ENCODE measurements at places on chromosomes 4 and X.
A peak's percentile ranks its signal among the peaks of the same experiment; 100 is the strongest.

- no peak for DNase-seq
Measured at GRCh38 chrX:42047886-42048285, 124.5 kb upstream of the CASK start.

DNA sequence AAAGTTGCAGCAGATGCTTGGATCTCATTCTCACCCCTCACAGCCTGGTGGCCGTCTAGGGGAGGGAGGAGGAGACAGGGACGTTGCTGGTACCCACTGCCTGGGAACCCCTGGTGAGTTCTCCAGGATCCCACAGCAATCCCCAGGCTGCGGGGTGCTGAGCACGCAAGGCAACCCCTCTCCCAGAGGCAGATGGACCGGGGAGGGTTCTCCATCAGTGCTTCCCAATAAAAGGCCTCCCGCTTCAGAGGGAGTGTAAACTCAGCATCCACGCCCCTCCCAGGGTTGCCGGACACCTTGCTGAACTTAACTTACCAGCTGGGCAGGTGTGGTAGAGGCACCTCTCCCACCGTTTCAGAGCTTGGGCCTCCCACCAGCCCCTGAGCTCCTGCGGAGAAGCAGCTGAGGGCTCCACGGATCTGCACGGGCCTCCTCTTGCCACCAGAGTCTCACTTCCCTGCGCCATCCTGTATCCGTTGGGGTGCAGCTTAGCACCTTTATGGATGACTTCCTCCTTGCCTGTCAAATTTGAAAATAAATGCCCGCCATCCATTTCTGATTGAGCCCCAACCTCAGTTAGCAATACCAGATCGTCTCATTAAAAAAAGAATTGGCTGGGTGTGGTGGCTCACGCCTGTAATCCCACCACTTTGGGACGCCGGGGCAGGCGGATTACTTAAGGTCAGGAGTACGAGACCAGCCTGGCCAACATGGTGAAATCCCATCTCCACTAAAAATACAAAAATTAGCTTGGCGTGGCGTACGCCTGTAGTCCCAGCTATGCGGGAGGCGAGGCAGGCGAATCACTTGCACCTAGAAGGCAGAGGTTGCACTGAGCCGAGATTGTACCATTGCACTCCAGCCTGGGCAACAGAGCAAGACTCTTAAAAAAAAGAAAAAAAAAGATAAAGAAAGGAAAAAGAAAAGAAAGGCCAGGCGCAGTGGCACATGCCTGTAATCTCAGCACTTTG, 14.8 kb upstream of the TBC1D14 start:
- no peak for DNase-seq

DNA sequence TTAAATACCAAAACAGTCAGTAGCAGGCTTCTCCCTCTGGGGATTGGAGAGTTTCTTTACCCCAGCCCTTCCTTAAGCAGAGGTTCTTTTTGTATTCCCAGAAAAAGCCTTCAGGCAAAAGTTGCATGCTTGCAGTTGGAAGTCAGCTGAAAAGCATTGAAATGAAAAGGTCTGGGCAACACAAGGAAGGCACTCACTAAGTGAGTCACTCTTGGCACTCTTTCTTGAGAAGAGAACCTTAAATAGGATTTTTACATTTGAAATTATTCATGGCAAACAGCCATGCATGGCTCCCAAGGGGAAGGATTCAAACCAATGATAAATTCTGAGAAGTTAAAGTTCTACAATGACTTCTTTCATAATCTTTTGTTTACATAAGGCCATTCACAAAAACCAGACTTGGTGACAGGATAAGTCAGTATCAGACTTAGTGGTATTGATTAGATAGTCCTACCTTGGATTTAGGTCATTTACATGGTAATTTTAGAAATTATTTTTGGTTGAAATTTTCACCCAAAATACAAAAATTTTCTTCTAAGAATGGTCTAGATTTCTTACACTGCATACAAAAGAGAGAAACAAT, 2068.9 kb downstream of the PCDH7 start:
- peak; percentile 80 for DNase-seq

DNA sequence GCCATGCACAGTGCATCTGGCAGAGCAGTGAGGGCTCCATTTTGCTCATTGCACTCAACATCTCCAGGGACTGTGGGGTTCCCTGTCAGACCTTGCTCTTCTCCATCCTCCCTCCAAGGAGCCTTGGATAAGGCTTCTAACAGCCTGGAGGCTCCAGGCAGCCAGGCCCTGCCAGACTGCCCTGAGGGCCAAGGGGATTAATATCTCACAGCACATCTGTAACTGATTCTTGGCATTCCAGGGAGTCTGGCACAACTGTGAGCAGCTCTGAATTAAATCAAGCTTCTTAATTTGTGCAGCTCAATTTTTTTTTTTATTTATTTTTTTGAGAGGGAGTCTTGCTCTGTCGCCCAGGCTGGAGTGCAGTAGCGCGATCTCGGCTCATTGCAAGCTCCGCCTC, 224.5 kb upstream of the PGRMC2 start:
- no peak for DNase-seq

DNA sequence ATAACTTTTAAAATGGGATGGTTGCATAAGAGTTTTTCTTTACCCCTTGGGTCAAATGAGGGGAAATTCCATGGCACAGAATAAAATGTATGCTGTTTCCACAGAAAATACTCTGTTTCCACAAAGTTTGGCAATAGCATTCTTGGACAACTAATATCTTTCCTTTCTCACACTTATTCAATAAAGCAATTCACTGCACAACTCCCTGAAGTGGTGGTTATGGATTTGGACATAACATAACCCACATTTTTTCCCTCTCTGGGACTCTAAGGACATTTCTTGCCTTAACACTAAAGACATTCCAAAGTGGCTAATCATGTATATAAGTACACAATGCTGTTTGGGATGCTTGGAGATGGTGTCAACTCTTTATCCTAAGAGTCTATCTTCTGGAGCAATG, 51.7 kb upstream of the GPM6B start:
- no peak for DNase-seq

DNA sequence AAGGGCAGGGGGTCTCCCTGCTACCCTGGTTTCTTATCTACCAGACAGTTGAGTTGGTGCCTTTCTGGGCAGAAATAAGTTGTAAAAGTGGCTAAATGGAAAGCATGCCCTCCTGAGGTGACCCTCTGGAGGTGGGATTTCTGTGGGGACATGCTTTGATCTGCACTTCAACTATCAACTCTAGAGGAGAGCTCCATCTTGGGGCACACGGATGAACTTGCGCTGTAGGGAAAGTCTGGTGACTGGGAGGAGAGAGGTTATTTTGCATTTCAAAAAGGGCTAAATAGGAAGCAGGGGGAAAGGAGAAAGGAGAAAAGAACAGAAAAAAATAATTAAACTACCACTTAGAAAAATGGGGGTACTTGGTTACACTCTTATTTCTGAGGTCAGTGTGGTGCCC, 12.7 kb upstream of the RHOXF2B start:
- DNase-seq: no peak

DNA sequence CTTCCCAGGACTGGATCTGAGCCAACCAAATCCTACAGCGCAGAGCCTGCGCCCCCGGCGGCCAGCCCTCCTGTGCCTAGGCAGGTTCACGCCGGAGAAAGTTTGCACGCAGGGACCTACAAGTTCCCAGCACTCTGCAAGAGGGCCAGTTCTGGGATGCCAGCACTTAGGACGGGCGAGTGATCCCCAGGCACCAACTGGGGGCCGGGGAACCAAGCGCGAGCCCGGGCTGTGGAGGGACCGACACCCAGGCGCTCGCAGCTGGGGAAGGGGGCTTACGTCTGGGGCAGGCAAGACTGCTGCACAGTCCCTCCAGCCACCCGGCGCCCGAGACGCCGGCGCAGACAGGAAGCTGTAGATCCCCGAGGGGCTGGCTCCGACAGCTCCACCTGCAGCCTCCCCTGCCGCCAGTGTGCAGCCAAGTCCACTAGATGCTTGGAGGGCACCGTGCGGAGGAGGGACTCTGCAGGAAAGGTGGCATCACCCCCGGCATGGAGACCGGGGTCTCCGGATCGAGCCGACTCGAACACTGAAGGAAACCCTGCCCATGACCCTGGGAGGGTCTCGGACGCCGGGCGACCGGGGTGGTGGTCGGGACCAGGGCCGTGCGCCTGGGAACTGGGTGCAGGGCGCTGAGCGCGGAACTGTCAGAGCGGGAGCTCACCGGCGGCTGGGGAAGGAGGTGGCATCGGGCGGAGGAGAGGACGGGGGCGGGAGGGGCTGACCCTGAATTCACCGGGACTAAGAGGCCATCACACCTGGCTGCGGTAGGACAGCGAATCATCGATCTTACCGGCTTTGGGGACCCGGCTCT, 566 bp downstream of the CORIN start:
- DNase-seq: no peak

DNA sequence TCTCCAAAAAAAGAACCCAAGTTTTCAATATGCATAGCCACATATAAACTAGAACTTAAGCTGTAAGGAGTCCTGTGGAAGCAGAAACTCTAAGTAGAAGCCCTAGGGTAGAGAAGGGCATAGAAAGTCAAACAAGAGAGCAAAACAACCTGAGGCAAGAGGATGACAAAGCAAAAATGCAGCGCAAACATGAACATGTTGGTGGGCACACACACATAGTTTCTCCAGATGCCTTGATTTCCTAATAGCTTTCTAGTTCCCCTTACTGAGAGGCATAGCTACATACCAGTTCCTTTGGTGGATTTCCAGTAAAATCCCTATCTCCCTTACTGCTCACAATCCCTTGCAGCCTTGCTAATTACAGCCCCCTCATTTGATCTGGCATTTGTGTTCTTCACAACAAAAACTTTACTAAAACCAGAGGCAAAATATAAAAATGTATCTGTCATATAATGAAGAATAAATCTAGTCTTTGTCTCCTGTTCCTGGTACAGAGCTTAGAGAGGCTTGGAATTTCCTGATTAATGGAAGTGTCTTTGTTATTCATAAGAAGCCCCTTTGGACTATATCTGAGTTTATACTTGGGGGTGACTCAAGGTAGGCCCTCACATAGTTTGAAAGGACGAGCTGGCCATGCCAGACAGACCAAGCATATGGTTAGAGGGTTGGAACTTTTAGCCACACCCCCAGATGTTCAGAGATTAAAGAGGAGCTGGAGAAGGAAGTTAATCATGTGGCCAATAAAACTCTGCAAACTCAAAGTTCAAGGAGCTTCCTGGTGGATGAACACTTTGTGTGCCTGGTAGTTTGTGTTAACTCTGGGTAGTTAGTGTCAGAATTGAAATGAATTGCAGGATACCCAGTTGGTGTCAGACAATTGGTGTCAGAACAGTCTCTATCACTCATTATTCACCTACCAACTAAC, 52.7 kb upstream of the ZCCHC13 start:
- peak; percentile 47 for DNase-seq

- DNase-seq: no peak
Measured at GRCh38 chrX:27903960-27904359, 77.3 kb downstream of the DCAF8L1 start.

GRCh38 chr4:82787342-82787741, 11.3 kb downstream of the SCD5 start:
- no peak for DNase-seq

DNA sequence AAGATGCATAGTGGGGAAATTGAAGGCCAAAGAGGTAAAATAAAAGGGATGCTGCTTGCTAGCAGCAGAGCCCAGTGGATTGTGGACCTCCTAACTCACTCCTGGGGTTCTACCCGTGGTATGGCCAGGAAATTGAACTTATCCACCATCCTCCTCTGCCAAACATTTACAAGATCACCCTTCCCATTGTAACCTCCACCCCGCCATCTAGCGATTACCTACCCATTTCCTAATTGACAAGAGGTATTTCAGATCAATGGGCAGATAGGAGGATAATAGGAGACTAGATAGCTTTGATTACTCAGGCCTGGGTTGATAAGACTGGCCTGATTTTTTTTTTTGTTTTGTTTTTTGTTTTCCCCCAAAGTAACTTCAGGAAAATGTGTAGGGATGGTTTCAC, 67.8 kb downstream of the REPS2 start:
- DNase-seq: no peak

- DNase-seq: no peak
Measured at GRCh38 chrX:21972046-21972445, 31.5 kb downstream of the SMS start.

DNA sequence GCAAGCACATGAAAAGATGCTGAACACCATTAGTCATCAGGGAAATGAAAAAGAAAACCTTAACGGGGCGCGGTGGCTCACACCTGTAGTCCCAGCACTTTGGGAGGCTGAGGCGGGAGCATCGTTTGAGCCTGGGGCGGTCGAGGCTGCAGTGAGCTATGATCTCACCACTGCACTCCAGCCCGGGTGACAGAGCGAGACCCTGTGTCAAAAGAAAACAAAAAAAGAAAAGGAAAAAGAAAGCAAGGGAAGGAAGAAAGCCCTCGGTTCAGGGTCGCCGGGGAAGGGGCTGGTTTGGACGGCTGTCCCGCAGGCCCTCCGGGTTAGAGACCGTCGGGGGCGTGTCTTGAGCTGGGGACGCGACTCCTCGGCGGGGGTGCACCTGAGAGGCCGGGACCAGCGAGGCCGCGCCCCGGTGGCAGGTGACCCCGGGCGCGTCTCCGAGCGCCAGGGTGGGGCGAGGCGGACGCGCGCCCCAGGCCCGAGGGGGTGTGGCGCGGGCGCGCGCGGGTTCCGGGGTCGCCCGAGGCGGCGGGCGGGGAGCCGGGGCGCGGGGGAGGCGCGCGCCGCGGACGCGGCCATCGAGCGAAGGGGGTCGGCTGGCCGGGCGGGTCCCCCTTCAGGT, 478 bp upstream of the PLXNA3 start:
- no peak for DNase-seq

DNA sequence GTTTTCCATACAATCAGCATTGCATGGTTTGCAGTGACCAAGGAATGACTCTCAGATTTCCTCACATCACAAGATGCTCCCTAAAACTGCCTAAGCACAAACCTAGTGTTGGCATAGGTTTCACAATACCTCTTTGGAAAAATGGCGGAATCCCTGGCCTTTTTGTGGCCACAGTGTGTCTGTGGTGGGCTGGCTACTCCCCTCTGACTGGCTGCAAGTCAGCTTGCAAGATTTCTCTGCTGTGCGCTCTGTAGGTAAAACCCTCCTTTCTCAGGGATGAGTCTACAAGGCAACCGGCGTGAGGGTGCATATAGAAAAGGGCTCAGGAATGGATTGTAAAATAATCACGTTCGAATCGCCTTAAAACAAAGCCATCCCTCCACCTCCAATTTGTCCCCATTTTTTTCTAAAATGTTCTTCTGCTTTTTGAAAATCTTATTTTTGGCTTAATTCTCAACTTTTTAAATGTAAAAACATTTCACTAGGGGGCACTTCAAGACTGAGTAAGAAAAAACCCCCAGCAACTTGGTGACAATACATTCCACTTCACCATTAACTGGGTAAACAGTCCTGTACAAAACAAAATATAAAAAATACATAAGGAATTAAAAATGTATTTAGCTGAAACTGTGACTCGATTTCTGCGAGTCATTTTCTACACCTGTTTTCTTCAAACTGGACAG, 235.6 kb downstream of the STIM2 start:
- no peak for DNase-seq

DNA sequence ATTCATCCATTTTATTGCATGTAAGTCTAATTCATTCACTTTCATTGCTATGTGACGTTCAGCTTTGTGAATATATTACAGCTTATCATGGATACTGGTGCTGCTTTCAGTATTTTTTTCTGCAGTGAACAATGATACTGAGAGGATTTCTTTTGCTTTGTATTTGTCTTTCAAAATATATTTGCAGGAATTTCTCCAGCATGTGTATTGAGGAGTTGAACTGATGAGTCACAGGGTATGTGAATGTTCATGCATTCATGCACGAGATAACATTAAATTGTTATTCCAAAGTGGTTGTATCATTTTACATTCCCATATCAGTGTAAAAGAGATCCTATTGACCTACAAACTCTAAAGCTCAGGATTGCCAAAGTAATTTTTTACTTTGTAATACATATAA, 283.8 kb upstream of the ARSJ start:
- DNase-seq: no peak
